Naive thymus-derived CD8-positive, alpha-beta T cell (primary cell): ENCODE measurements at places on chromosomes 16 and 17.

DNA sequence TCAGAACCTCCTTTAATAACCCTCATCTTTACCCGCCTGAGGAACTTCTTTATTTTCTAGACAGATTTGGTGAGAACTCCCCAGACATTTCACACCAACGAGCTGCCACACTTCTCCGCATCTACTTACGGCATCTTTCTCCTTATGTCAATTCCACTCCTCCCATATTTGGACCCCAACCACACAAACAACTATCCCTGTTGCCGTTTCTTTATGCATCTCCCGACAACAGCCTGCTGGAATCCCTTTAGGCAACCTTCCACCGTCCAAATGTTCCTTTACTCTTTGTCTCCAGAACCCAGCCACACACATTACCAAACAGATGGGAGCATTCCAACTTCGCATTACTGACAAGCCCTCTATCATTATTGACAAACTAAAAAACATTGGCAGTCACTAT is 8.8 kb upstream of the ENDOV start:
- DNase-seq: no peak

- no peak for DNase-seq
Measured at GRCh38 chr17:57636274-57636673, 108.8 kb downstream of the CCDC182 start.

GRCh38 chr17:15501793-15502192 is 34.4 kb upstream of the CDRT4 start:
- no peak for DNase-seq

DNA sequence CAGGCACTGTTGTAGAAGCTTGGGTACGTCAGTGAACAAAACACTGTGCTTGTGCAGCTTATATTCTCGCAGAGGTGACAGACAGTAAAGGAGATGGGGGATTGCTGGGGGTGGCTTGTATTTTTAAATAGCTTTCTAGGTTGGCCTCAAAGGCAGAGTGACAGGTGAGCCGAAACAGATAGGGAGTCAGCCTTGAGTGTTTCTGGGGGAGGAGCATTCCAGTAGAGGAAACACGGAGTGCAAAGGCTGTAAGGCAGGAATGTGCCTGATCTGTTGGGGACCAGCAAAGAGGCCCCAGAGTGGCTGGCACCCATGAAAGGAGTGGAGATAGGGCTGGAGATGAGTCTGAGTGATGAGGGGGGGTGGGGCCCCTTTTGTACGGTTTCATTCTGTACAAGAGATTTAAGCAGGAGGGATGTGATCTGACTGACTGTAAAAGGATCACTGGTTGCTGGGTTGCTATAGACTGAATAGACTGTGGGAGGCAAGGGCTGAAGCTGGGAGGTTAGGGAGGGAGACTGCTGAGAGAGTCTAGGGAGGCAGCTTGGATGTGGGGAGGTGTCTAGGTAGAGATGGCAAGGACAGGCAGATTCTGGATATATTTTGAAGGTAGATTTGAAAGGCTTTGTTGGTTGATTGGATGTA is 15.2 kb downstream of the NUP93 start:
- no peak for DNase-seq

DNA sequence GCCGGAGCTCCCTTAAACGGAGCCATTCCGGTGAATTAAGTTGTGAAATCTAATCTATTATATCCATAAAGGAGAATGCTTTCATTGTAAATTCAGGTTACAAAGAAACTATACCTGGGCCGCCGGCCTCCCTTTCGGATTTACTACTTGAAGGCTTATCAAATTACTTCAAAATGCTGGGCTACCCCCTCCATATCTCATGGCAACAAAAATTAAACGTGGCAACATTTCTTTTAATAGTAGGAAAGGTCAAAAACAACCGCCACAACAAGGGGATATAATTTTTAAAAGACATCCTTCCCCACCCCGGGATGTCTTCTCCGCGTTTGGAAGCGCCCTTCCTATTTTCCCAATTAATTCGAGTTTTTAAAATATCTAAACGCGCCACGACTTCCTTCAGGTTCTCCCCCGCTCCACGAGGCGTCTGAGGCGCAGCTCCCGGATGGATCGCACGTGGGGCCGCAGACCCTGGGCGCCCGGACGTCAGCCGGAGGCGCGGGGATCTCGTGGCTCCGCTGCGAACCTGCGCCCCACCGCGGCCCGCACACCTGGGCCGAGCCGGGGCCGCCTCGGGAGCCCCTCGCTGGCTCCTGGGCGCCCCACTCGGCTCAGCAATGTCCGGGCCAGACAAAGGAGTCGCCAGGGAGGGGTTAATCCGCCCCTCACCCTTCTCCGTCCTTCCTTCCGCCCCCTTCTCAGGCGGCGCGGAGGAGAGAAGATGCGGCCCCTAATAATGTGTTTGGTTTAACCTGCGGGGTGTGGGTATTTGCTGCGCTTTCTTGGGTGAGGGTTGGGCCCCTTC is 47.4 kb upstream of the SLC38A10 start:
- DNase-seq: no peak

DNA sequence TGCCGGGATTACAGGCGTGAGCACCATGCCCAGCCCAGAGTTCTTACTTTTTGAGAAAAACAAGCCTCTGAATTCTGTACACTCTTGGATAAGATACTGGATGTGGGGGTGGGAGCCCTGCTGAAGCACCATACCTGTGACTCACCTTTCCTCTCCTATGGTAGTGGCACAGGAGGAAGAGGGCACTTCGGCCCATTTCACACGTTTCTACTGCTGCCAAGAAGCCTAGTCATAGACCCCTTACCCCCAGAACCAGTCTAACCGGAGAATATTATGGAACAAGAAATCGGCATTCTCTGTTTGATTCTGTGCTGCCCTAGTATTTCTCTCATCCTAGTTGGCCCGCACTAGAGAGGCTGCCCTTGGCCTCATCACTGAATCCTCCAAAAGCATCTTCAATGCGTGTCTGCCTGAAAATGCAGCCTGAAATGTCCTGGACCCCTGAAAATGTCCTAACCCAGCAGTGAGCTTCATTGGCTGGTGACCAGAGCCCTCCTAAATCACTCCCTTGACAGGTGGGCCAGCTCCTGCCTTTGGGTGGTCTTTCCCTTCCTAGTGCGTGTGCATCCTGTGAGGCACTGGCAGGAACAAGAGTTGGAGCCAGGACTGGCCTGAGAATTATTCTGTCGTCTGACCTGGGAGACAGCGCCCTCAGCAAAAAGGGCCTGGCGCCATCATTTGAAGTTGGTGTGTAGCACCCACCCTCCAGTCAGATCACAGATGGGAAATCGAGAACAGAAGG is 37.9 kb downstream of the NDEL1 start:
- DNase-seq: no peak

DNA sequence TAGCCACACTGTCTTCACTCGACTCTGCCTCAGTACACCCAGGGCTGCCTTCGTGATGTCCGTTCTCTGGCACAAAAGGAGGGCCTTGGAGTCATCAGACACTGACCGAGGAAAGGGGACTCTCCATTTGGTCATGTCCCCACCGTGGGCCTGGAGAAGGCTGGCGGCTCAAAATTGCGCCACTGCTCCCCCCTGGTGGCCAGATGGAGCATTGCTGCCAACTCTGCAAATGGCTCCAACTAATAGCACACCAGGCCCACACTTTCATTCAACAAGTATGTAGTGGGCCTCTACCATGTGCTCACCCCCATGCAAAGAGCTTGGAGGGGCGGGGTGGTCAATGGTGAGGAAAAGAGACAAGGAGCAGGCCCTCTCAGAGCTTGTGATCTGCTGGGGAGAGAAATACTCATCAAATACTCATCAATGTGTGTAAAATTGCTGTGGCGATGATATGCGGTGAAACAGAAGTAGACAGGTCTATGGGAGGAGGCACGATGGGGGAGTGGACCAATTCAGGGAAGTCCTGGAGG is 5.2 kb upstream of the GRIN2C start:
- peak; percentile 33 for DNase-seq
